ENCODE measurements at places on chromosomes 11 and 22.

DNA sequence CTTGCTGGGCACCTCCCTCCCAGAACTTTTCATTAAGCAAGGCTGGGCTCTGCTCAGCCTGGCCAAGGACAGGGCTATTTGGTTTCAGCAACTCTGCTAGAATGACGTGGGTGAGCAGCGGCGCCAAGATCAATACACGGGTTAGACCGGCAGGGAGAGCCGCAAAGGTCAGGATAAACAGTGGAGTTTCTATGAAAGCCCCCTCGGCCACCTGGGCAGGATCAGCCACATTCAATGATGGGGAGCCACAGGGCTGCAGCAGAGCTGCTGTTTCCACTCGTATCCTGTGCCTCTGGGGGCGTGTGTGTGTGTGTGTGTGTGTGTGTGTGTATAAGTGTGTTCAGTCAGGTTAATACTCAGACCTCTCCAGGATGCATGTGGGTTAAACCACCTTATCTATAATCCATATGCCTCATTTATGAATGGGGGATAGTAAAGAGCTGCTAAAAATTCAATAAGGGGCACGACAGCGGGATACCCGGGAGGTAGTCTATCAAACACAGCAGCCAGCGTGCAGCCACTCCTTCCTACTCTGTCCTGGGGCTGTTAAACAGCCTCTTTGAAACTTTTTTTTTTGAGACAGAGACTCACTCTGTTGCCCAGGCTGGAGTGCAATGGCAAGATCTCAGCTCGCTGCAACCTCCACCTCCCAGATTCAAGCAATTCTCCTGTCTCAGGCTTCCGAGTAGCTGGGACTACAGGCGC lies 34.8 kb downstream of the MYH9 start:
- no peak for DNase-seq

DNA sequence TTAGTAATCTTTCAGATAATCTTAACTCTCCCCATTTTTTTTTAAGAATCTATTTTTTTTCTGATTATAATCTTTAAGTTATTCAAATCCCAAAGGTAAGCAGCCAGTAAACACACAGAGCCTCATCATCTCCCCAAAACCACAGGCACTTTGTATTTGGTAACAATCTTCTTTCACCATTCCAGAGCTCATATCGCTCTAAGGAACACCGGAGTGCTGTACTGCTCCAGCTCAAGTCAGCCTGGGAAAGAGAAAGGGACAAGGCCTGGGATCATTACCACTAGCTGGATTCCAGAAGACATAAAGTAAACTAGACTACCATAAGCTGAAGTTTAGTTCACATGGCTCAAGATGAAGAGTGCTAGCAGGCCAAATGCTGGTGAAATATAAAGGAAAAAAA lies 73.0 kb upstream of the APOA1 start:
- no peak for DNase-seq

DNA sequence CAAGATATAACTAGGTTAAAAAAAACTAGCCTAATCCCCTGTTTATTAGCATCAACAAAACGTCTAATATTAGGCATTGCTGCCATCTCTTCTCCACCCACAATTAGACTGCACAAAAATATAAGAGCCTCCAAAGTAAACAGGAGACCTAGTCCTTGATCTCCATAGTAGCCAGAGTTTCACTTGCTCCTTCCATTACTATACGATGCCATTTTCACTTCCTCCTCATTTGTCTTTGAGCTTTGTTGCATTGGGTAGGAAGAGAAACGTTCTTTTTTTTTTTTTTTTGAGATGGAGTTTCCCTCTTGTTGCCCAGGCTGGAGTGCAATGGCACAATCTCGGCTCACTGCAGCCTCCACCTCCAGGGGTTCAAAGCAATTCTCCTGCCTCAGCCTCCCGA lies 42.3 kb upstream of the RDX start:
- DNase-seq: no peak

GRCh38 chr11:45412051-45412471 lies 125.9 kb upstream of the SYT13 start:
- no peak for DNase-seq

GRCh38 chr22:29255064-29255621 lies 12.6 kb downstream of the RHBDD3 start:
- no peak for DNase-seq

DNA sequence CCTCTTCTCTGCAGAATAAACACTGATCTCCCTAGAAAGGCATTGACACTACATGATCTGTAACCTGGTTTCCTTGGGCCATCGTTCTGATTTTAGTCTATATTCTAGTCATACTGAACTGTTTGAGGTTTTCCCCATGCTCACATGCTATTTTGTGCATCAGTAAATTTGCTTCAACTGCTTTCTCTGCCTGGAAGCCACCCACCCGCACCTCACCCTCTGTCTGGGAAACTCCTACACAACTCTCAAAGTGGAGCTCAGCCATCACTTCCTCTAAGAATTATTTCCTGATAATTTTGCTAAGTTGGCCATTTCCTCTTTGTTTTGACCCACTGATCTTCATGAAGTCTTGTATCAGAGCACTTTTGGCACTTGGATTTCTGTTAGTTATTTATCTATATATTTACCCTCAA lies 36.1 kb downstream of the MMP20 start:
- DNase-seq: no peak

- DNase-seq: no peak
Measured at GRCh38 chr11:113493206-113493605, 18.0 kb upstream of the DRD2 start.

DNA sequence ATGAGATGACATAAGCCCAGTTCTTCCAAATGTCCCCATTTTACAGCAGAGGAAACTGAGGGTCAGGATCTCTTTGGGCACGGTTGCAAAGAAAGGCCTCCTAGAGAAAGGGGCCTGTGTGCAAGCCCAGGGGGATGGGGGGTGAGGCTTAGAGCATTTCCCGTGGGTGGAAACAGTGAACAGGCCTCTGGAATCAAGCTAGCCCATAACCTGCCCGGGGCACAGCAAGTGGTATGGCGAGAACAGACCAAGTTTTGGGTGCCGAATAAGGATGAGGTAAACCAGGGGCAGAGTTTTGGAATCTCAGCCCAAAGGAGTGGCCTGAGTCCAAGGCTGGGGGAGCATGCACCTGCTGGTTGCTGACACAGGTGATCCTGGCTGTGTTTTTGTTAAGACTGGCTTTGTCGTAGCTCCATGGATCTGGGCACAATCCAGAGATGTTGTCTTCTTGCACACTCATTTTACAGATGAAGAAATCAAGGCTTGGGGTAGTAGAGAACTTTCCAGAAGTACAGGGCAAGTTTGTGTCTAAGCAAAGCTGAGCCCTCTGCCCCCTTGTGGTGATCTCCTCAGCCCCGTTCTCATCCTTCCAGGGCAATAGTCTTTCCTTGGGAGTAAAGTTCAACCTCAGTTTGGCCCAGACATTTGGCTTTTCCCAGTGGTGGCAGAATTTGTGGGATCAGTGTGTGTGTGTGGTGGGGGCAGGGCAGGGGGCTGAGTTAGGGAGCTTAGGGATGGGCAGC lies 53.5 kb upstream of the MYEOV start:
- no peak for DNase-seq

GRCh38 chr11:79101656-79102055 lies 339.2 kb downstream of the TENM4 start:
- DNase-seq: no peak

GRCh38 chr22:42907404-42908373 lies 50.6 kb upstream of the ARFGAP3 start:
- no peak for DNase-seq

- DNase-seq: peak; percentile 33
Measured at GRCh38 chr11:10459029-10459970, 4.2 kb downstream of the AMPD3 start.

All from stimulated activated CD8-positive, alpha-beta memory T cell treated with anti-CD3 and anti-CD28 coated beads, Interleukin-4, amount 100 ng/mL, for 4 hours (primary cell).